Caki2 (cell line): ENCODE measurements at places on chromosomes 1 and 21.

DNA sequence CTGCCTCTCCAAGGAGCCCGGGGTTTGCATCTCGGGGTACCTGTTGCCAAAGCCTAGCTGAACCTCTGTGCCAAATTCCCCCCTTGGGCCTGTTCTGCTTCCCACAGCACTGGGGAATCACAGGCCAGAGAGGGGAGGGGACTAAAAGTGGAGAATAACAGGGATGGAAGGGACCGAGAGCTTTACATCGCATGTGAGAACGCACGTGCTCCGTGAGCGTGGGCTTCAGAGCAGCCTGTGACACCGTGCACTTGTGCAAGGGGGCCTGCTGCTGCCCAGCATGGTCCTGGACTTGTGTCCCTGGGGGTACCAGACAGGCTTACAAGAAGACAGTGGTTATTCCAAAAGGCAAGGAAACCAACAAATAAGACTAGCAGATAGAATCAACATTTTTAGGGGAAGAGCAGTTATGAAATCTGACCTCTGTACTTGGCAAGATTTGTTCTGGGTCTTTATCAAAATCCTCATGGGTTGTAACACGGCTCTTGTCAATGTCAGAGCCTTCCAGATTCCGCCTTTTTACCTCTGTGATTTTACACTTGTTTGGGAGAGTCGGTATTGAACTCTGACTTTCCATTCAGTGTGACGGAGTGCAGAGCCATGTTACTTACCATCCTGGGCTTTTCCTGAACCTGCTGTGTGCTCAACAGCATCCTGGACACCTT, 36.2 kb upstream of the TNFRSF1B start:
- DNase-seq, result no peak

GRCh38 chr1:68293122-68293521, 60.8 kb upstream of the WLS start:
- DNase-seq, result no peak

- no peak for DNase-seq
Measured at GRCh38 chr1:9852410-9853248, 28.9 kb upstream of the CLSTN1 start.

DNA sequence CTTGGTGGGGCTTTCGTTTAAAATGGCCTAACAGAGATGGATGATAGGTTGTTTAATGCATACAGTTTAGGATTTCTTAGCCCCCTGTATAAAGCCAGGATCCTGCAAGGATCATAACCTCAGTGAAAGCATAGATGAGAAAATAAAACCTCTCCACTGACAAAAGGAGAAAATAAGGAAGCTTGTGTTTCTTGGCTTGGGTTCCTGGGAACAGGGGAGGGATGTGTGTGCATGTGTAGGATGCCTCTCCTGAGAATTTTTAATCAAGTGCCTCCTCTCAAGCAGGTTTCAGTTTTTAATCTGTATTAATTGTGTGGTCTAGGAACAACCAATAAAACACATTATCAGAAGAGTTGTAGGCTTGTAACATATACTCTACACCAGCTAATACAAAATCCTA, 26.1 kb downstream of the PRKACB start:
- no peak for DNase-seq

DNA sequence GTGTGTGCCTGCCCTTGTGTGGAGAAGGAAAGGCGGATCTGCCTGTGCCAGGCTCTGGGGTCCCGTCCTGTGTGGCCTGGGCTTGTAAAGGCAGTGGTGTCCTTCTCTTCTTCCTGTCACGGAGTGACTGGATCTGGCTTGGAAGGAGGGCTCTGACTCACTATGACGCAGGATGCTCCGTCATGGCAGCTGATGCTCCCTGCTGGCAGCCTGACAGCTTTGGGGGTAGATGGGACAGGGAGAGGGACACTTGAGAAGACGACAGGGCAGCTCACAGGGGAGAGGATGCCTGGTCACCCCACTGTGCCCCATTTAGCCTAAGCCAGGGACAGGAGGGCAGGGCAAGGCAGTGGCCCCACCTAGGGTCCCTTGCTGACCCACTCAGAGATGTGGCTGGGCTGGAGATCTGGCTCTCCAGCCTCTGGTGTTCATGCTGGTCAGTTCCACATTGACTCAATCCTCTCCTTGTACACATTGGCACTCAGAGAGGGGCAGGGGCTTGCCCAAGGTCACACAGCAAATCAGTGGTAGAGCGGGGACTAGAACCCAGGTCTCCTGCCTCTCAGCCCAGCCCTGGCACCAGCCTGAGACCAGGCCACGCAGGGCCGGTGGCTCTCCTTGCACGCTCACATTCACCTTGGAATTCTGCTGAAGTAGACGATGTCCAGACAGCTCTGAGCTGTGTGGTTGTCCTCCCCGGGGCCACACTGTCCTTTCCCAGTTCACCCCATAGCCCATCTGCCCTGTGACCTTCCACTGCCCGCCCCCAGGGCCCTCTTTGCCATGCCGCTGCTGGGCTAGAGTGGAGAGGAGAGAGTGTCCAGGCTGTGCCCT, 2.8 kb upstream of the FAM131C start:
- DNase-seq, result peak; percentile 91

DNA sequence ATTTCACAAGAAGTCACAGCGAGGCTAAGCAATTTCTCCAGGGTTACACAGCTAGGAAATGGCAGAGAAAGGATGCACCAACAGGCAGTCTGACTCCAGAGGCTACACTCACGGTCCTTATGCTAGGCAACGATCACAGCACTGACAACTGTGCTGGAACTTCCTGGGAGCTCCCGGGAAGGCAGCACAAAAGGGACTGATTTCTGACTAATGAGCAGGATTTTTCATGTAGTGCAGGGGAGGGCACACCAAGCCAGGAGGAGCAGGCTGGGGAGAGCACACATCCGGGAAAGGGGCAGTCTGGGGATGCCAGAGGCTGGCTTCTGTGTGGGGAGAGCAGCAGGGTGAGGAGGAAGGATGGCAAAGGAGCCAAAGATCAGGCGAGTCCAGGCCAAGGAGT, 486.7 kb downstream of the OMA1 start:
- DNase-seq, result no peak
